ENCODE measurements at places on chromosomes 11 and 22.
A peak's percentile ranks its signal among the peaks of the same experiment; 100 is the strongest.

DNA sequence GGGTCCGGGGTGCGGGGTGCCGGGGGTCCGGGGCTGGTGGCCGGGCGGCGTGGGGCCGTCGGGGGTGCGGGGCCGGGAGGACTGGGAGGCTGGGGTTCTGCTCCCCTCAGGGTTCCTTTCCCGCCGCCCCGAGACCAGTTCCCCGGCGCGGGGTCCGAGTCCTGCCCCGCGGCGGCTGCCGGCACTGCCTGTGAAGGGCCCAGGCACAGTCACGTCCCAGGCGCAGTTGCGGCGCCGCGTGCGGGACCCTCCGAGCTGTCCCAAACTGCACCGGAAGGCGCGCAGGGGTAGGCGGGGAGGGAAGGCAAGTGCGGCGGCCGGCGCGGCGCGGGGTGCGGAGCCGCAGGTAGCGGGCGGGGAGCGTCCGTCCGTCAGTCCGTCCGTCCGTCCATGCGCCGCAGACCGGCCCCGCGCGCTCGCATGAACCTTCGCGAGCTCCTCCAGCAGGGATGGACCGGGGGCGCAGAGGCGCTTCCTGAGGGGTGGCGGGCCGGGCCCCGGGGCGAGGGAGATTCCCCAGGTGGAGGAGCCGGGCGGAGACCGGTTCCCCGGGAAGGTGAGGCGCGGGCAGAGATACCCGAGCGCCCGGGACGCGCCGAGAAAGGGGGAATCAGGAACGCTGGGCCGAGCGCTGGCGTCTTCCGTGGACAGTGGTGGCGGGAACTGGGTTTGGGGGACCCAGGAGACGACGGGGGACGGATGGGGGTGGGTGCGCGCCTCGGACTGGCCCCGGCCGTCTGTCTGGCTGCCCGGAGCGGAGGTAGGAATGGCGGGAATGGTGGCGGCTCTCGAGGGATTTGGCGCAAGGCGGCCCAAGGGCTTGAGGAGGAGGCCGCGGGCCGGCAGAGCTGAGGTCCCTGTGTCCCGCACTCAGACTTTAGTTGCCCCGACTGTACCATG lies 3.1 kb upstream of the ADORA2A start:
- DNase-seq = peak; percentile 53

DNA sequence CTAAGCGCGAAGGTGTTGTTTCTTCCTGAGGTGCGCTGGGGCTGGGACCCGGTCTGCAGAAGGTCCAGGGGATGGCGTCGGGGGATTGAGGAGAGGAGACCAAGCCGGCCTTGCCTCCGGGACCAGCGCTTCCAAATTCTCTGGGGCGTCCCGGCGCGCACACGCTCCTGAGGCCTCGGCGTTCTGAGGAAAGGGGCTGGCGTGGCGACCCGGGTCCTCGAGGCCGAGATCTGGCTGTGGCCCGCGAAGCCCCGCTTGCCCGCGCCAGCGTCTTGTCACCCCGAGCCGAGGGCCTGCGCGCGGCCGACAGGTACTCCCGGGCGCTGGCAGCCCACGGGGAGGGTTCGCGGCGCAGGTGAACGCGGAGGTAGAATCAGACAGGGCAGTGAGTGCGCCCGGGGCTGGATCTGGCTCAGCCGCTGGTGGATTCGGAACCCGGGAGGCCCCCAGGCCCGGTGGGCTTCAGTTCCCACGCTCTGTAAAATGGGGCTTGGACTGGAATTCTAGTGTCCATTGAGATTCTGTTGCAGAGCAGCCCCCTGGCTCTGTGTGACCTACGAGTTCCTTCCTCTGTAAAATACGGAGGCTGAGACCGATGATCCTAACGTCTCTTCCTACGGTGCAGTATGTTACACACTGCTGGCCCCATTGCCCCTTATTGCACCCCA lies 14.7 kb downstream of the SSH3 start:
- no peak for DNase-seq

DNA sequence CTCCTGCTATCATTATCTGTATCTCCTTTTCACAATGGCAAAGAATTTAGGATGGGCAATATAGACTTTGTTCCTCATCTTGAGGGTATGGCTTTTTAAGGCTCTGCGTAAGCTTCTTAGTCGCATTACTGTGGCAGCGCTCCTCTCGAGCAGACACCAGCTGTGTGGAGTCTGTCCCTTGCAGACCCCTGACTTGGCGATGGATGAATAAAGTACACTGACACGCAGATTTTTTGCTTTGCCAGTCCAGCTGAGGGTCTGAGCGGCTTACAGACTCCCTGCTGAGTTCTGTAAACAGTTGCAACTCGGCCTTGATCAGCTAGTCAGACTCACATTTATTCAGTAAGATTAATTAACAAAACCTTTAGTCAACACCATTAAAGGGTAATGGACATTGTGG lies 390.0 kb upstream of the CNTN5 start:
- no peak for DNase-seq

- no peak for DNase-seq
Observed at GRCh38 chr22:47251911-47252310, 489.5 kb downstream of the TBC1D22A start.

- DNase-seq = no peak
Observed at GRCh38 chr11:108538022-108538424, 39.8 kb upstream of the POGLUT3 start.

GRCh38 chr11:131204765-131205380 lies 165.5 kb upstream of the NTM start:
- DNase-seq = no peak

GRCh38 chr11:124837491-124837856 lies 27.8 kb upstream of the ROBO3 start:
- DNase-seq = no peak

DNA sequence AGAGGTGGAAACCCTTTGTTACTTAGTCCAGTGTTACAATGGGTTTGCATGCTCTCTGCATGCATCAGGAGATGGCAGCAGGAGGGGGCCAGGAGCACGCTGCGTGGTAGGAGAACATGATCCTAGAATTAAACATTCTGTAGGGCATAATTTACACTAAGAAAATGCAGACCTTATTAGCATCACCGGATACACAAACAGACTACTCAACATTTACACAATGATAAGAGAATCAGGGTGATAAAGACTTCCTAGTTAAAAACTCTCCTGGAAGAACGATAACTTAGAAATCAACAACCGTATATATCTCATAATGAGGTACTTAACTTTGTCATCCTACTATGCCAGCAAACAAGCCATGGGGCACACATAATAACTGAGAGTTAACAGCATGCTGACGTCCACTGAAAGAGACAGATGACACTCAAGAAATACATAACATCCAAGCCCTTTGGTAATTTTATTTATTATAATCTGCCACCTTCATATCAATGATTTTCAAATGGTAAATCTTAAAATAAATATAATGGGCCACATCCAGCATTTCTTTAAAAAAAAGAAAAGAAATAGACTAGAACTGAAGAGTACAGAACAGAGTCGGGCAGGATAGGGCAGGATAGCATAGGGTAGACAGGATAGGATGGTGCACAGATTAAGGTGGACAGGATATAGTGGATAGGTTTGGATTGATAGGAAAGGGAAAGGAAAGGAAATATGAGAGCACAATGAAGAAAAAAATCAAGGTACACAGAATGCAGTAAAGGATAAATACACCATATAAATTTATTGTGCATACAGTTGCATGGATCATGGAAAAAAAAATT lies 27.5 kb downstream of the CADM1 start:
- DNase-seq = no peak

DNA sequence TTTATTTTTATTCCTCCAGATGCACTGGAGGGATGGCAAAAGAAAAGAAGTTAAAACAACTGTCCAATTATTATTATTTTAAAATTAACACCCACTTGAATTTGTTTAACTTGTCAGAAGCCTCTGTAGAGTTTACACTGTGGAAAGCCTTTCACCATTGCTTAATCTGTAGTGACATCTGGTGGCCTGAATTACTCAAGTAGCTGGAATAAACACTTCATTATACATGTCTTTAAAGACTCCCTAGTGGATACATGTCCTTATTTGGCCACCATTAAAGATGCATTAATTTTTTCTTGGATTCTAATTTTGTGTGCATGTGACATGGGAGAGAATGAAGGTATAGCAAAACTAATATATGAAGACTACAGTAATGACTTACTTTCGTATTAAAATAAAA lies 1496.5 kb downstream of the FAM181B start:
- DNase-seq = no peak

DNA sequence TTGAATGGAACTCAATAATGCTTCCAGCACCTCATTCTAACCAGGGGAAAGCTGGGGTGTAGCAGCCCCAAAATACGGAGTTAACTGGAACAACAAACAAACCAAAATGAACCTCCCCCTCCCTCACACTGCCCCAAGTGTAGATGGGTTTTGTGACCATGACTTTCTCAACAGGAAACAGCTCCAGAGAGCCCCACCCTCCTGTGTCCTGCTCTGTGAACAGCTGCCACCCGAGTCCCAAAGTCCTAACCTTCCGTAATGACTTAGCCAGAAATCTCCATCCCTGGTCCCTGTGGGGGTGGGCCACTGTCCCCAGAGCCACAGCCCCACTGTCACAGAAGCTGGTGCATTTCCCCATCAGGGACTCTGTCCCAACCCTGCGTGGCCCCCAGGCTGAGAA lies 155.4 kb downstream of the CRYBB2 start:
- DNase-seq = no peak

GRCh38 chr11:34160049-34160721 lies 54.8 kb downstream of the NAT10 start:
- no peak for DNase-seq

DNA sequence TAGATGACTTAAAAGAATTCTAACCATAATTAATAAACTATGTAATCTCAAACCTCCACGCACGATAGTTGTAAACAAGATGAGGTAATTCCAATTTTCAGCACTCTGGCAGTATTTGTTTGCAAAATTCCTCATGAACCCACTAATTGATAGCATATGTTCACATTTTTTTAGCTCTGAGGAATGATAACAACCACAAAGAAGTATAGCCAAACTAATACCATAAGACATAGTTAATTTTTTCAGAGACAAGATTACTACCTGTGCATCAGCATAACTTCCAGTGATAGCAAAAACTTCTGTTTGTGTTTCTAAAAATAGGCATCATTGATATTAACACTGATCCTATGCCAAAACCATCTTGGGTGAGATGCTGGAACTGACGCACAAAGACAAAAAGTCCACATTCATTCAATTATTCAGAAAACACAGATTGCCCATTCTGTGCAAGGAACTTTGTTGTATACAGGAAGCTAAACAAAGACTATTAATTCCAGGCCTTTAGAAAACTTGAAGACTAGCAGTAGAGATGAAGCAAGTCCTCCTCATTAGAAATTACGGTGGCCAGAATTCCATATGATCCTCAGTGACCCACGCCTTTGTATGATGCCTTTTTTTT lies 57.7 kb downstream of the PDGFD start:
- no peak for DNase-seq

- DNase-seq = no peak
Observed at GRCh38 chr11:92607969-92608722, 361.3 kb upstream of the MTNR1B start.

- no peak for DNase-seq
Observed at GRCh38 chr11:72773291-72773690, 20.6 kb downstream of the STARD10 start.

- DNase-seq = no peak
Observed at GRCh38 chr11:9385327-9385899, 961 bp downstream of the IPO7 start.

DNA sequence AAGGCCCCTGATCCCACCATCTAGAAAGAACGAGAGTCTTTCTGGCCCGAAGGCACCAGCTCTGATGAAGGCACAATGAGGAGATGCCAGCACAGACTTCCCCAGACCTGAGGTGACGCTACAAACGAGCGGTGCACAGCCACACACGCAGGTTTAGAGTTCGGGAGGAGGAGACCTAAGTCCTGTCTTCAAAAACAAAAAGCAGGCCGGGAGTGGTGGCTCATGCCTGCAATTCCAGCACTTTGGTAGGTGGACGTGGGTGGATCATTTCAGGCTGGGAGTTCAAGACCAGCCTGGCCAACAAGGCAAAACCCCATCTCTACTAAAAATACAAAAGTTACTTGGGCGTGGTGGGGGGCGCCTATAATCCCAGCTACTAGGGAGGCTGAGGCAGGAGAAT lies 9.5 kb downstream of the LTO1 start:
- DNase-seq = no peak

DNA sequence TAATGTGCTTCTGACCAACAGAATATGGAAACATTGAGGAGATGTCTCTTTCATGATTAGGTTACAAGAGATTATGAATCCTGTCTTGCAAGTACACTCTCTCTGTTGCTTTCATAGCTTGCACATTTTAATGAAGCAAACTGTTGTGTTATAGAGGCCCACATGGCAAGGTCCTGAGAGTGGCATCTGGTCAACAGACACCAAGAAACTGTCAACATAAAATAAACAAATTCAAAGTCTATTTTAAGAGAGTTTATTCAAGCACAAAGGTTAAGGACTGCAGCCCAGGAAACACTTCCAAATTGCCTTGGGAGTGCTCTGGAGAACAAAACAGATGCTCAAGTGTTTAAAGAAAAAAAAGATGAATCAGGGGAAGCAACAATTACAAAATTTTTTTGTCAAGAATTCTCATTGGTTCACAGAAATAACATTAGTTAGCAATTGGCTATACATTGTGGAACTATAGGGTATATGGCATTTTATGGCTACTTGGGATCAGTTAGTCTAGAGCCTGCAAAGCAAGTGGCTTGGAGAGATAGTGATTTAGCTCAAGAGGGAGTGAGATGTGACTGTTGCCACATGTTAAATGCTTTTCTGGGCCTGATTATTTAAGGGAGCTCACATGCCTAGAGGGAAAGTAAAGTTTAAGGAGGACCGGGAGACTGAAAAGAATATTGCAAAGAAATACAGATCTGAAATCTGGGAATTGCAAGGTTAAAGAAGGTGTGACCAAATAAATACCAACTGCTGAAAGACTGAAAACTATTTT lies 54.6 kb downstream of the CTSC start:
- DNase-seq = no peak

DNA sequence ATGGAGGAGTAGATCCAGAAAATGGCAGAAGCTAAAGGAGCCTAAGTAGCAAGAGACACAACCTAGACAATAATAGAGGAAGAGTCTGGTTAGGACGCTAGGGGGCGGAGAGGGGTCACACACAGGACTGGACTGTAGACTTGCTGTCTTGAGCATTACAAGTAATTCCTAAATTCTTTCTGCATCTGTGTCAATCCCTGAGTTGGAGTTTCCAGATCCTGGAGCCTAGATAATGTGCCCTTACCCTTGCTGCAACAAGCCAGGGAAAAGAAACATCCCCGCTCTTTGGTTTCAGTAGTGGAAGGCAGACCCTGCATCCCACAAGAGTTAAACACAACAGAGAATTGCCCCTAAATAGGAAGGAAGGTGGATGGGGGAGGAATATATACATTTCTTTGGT lies 14.9 kb upstream of the CCDC73 start:
- DNase-seq = no peak

DNA sequence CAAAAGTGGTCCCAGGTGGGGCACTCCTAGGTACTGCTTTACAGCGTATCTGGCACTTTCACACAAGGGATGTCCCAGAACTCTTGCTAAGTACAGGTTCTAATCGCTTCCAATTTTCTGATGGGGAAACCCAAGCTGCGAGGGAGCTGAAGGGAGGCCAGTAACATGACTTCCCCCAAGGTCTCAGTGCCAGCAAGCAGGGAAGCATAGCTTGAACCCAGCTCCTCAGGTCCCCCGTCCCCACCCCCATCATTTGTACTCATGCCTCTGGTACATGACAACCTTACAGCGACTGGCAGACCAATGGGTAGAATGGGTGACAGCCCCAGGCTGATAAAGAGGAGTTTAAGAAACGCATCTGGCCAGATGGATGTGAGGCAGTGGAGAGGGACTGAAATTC lies 716 bp upstream of the ABCC8 start:
- DNase-seq = no peak
